Nephron progenitor cell (in vitro differentiated cells): ENCODE measurements at places on chromosomes 4 and X.

GRCh38 chr4:168021666-168022065 is 70.7 kb upstream of the ANXA10 start:
- no peak for DNase-seq

DNA sequence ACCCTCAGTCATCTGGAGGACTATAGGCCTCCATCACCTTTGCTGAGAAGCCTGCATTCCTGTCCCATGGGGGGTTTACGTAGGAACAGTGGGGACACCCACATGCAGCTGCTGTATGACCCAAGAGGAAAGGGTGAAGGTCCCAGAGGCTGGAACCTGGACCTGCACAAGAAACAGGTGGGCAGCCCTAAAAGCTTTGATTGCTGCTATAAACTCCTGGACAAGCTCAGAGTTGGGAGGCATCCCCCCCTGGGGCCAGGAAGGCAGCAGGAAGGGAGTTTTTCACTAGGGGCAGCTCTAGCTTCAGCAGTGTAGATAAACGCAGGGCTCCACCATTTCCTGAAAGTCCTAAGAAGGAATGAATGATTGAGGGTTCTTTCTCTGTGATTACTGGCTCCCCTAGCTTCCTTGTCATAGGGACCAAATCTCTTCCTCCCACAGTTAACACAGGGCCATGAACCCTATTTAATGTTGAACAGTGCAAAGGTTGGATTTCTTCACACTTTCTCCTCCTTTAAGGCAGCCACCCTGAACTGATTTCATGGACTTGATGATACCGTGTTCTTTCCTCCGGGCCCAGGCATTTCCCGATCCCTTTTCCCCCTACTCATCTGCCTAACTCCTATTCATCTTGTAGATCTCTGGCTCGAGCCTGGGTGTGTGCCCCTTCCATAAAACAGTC is 84.2 kb downstream of the CHRNA9 start:
- no peak for DNase-seq

DNA sequence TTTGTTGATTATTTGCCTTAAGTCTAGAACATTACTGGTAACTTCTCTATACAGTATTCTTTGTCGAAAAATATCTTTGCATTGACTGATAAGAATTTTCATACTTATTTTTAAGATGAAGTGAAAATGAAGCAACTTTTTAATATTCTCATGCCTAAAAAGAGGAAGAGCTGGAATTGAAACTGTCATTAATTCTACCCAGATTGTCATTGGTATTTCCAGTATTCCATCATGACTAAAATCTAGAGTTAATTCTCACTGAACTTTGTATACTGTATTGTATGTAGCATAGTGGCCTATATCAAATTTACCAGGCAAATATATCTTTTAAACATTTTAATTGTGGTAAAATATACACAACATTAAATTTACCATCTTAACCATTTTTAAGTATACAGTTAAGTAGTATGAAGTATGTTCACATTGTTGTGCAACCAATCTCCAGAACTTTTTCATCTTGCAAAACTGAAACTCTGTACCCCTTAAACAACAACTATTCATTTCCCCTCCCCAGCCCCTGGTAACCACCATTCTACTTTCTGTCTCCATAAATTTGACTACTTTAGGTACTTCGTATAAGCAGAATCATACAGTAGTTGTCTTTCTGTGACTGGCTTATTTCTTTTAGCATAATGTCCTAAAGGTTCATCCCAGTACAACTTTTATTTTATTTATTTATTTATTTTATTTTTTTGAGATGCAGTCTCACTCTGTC is 24.3 kb upstream of the ZNF41 start:
- DNase-seq: no peak

- no peak for DNase-seq
Observed at GRCh38 chrX:14700982-14701381, 171.6 kb downstream of the GLRA2 start.

- DNase-seq: no peak
Observed at GRCh38 chr4:168839758-168840391, 170.2 kb downstream of the CBR4 start.

DNA sequence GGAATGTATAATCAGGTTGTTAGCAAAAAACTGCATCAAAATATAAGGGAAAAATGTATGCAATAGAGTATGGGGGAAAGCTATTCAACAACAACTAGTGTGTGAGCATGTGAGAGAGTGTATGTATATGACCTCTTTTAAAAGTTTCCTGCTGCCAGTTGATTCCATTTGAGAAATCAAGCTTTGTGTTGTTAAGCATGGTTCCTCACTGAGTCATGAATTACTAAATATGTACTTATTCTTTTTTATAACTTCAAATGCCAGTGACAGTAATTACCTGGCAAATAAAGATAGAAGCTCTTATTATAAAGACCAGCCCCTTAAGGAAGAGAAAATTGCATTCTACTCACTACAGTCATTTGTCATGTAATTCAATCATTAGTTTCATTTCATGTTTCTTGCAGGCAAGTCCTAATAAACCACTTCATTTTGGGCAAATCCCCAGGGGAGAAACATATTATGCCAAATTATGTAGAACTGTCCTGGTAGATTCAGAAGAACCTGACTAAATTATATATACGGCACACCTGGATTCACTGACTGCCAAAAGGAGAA is 19.2 kb downstream of the RASGEF1B start:
- no peak for DNase-seq

DNA sequence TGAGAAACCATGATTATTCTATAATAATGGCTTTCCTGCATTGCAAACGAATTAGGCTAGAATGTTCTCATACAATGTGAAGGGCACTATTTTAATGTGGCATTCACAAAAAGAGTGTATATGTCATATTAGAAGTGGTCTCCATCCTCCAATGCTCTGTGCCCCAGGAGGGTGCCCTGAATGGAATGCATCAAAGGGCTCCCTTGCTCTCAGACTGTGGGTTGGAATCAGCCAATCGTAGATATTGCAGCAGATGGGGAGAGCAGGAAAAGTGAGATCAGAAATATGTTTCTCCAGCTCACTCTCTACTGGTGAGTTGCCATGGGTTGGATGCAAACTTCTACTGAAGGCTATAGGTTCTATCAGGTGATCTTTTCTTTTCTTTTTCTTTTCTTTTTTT is 11.9 kb upstream of the NSUN7 start:
- DNase-seq: no peak

- no peak for DNase-seq
Observed at GRCh38 chr4:173160871-173161270, 7.7 kb upstream of the GALNT7 start.

DNA sequence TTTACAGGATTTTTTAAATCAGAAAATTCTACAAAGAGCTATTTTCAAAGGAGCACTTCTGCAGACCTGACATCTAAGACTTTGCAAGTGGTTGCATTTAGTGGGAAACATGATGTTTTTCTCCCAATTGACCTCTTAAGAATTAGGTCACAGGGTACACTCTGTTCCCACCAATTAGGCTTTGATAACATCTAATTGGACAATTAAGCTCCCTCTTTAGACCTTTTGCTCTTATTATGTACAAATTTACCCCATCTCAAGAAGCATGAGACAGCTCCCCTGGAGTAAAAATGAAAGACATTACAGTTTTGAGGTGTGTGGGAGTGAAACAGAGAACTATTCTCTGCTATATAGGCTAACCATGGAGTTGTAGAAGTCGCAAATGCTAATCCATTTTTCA is 31.8 kb upstream of the AGA start:
- DNase-seq: no peak

GRCh38 chr4:149961876-149962597 is 116.2 kb upstream of the DCLK2 start:
- DNase-seq: no peak

GRCh38 chr4:155742310-155743015 is 16.4 kb upstream of the GUCY1B1 start:
- DNase-seq: no peak

DNA sequence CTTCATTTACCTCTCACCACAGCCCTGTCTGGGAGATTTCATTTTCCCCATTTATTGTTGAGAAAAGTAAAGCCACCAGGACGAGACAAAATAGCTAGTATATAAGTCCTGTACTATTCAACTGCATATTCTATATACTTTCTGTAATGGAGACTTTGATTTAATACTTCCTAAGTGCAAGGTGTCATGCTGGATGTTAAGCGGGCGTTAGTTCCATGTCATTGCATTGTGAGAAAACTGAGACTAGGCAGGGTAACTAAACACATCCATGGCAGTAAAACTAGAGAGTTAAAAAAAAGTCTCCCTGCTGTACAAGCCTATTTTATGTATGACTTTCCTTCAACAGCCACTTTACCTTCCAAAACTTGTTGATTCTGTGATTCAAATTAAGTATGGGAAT is 969.6 kb downstream of the STIM2 start:
- no peak for DNase-seq

- no peak for DNase-seq
Observed at GRCh38 chr4:89039730-89040338, 17.2 kb downstream of the FAM13A start.

GRCh38 chr4:22986262-22986661 is 293.5 kb downstream of the GBA3 start:
- DNase-seq: no peak

DNA sequence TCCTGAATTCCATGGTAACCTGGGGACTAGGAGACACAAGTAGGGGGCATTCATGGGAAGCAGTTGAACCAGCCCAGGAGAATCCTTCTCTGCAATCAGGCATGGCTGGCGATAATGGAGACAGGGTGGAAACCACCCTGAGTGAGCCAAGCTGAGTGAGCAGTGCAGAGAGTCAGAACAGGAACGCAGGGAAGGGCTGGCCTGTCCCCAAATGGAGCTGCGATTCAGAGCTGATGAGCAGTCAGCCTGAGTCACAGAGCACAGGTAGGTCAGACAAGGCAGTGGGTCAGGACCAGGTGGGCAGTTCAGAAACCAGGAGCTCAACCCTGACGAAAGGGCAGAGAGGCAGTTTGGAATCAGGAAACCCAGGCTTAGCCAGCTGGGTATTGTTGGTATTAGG is 129.0 kb downstream of the BTC start:
- DNase-seq: no peak

DNA sequence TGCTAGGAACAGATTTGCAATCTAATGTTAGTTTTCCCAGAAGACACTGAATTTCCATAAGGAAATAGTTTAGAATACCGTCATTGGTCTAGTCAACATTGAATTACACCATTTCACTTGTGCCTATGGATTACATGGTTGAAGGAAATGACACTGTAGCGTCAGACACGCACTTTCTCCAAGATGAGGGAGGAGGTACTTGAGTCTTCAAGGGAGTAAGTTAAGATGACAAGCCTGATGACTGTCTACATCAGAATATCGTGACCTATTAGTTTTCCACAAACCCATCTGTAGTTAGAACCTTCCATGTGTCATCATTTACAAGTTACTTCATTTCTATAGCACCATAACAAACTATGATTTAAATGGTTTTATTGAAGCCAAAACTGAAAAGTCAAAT is 153.7 kb downstream of the AMELX start:
- no peak for DNase-seq

DNA sequence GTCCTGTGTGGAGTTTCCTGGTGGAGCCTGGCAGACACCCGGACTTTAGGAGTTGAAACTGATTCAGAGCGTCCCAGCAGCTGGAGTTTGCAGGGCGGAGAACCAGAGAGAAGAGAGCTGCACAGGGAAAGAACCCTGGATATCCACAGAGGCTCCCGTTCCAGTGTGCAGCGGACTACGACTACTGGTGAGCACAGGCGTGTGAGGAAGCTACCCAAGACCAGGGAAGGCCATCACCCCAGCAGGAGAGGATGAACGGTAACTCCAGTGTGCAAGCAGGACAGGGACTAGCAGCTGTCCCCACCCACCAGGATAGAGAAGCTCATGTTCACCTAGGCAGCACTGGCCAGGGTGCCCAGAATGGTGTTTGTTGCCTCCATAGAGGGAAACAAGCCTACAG is 2.3 kb downstream of the LAGE3 start:
- DNase-seq: no peak

DNA sequence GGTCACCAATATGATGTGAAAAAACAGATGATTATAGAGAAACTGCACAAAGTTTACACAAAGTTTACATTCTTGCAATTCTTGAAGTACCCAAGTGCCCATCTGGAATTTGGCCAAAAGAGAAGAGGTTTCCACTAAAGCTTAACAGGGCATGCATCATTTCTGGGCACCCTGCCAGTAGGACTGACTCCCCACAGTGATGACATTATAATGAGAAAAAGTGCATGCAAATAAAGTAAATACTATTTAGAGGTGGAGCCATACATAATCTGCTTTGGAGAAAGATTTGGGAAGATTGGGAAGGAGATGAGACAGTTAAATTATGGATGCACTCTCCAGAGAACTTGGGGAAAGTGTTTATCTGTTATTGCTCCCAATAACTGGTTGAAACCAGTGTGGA is 93.7 kb upstream of the TRPC3 start:
- no peak for DNase-seq

GRCh38 chr4:146243141-146243882 is 29.0 kb downstream of the REELD1 start:
- DNase-seq: peak; percentile 42

DNA sequence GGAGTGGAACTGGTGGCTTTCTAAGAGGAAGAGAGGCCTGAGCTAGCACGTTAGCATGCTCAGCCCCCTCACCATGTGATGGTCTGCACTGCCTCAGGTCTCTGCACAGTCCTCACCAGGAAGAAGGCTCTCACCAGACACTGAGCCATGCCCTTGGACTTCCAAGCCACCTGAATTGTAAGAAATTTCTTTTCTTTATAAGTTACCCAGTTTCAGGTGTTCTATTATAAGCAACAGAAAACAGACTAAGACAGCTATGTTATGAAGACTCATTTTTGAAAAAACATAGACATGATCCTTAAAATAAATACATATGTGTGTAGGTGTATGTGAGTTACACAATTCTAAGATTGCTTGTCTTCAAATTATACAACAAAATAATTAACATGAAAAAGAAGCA is 74.7 kb downstream of the CEP44 start:
- DNase-seq: no peak

- no peak for DNase-seq
Observed at GRCh38 chr4:26482508-26483462, 7.5 kb downstream of the CCKAR start.

DNA sequence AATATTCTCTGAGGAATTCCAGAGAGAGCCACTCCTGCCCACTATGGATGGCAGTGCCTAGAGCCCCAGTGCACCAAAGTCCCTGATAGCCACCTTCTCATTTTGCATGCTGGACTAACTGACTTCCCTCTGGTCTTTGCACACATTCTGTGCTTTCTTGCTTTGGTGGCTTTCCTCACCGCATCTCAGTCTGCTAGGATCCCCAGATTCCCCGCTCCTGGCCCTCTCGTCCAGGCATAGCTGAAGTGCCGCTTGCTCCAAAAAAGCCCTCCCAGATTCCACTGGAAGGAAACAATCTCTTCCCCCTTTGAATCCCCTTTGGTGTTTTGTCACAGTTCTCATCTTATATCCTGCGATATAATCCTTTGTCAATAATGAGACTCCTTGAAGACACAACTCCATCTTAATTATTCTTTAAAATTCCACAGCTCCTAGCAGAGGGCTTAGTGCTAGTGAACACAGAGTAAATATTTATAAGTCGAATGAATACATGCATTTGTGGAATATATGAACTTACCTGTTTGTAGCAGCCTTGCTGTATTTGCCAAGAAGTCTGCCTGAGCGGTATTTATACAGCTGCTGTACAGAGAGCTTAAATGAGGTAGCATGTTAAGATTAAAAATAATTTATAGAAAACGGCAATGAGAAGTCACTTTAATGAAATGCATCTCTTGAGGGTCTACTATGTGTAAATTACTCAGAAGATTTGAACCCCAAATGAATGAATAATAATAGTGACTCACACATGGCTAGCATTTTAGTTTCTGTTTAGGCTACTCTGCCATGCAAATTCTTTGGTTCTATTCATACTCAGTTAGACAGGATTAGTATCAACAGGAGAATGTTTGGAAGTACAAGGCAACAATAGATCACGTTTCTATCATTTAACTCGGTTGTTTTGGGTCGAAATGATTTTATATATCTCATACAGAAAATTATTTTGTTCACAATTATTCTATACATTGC is 421.9 kb upstream of the TENM3 start:
- DNase-seq: no peak
